CD4-positive, alpha-beta memory T cell (primary cell): ENCODE measurements at places on chromosomes 2 and 18. TPM values are rescaled to one million over a fixed set of nuclear protein-coding genes. Genes with fewer than 3 reads are reported as not detected.

DNA sequence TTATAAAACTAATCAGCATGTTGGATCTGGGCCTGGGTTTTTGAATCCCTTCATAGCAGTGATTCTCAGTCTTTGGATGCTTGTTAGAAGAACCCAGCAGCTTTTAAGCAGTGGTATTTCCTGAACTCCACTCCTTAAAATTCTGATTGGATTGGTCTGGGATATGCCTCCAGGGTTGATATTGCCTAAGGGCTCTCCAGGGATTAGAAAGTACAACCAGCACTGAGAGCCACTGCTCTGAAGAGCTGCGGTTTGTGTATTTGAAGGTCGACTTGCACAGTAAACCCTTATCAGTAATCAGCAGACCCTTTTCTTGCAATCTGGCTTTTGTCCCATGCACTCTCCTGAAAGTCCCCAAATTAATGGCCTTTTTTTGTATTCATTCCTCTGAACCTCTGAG is 17.0 kb upstream of the RBMS1 start:
- H3K36me3 ChIP-seq, result no peaks in the 10 kb centered on the region
- H3K4me1 ChIP-seq, result peaks cover 19% of the 10 kb centered on the region
- DNase-seq, result no peak
- H3K27ac ChIP-seq, result no peak overlapping the region
- H3K4me3 ChIP-seq, result no peak overlapping the region

GAL3ST2 gene
- total RNA-seq, result not detected

DNA sequence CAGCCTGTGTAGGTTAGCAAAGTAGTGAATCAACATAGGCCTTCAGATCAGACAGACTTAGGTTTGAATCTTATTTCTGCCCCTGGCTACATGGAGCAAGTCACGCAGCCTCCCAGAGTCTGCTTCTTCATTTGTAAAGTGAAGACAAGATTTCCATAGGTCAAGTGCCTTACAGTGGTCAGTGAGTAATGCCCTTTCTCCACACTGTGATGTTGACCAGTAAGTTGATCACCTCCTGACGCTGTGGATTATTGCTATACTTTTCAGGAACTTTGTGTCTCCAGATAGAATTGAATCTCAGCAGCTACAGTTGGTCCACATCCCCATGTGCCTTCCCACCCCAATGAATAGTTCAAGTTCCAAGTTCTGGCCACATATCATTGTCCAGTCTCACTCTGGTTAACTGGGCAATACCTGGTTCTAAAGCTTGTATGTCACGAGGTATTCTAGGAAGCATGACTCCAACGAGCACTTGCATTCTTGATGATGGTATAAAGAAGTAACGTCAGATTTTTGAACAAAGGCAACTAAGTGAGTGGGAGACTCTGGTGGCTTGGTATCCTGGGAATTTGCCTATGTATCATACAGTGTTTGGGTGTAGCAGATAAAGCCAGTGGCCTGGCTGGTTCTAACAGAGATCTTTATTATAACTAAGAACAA is 2.1 kb upstream of the CLIP4 start:
- peaks cover 28% of the 10 kb centered on the region for H3K4me1 ChIP-seq
- no peaks in the 10 kb centered on the region for H3K36me3 ChIP-seq
- no peak for DNase-seq
- no peak overlapping the region for H3K4me3 ChIP-seq
- no peak overlapping the region for H3K27ac ChIP-seq
- H3K27me3 ChIP-seq, result no peaks in the 10 kb centered on the region

GRCh38 chr2:226308323-226308680 is 491.3 kb downstream of the IRS1 start:
- H3K27ac ChIP-seq, result no peak overlapping the region
- H3K36me3 ChIP-seq, result no peaks in the 10 kb centered on the region
- H3K4me3 ChIP-seq, result no peak overlapping the region
- no peaks in the 10 kb centered on the region for H3K27me3 ChIP-seq

DNA sequence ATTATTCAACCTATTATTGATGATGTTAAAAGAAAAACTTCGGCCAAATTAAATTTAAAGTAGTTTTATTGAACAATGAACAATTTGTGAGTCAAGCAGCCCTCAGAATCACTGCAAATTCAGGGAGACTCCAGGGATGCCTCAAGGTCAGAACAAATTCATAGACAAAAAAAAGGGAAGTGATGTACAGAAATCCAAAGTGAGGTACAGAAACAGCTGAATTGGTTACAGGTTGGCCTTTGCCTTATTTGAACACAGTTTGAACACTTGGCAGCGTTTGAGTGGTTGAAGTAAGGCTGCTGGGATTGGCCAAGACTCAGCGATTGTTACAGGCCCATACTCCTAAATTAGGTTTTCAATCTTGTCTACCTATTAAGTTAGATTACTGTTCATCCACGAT is 47.4 kb upstream of the DSG1 start:
- H3K4me1 ChIP-seq, result no peaks in the 10 kb centered on the region
- no peak for DNase-seq
- no peaks in the 10 kb centered on the region for H3K36me3 ChIP-seq
- H3K27me3 ChIP-seq, result no peaks in the 10 kb centered on the region
- no peak overlapping the region for H3K4me3 ChIP-seq

CFAP221 gene
- total RNA-seq, result not detected

GRCh38 chr2:233124421-233125080 is 64.4 kb downstream of the INPP5D start:
- no peak overlapping the region for H3K27ac ChIP-seq
- no peaks in the 10 kb centered on the region for H3K27me3 ChIP-seq
- no peak overlapping the region for H3K4me3 ChIP-seq
- no peak for DNase-seq
- peaks cover 61% of the 10 kb centered on the region for H3K36me3 ChIP-seq

- H3K27ac ChIP-seq, result no peak overlapping the region
- DNase-seq, result no peak
- no peaks in the 10 kb centered on the region for H3K36me3 ChIP-seq
- no peaks in the 10 kb centered on the region for H3K4me1 ChIP-seq
- H3K27me3 ChIP-seq, result no peaks in the 10 kb centered on the region
Observed at GRCh38 chr2:142142595-142142994, 11.8 kb upstream of the LRP1B start.
